ENCODE measurements at places on chromosomes 16 and 17. TPM values are rescaled to one million over a fixed set of nuclear protein-coding genes. Genes with fewer than 3 reads are reported as not detected.

KRTAP1-1 gene
- not detected for total RNA-seq

NAGS gene
- total RNA-seq, result 2.2 TPM

DPEP2NB gene
- total RNA-seq, result not detected

NXN gene
- 33.1 TPM for total RNA-seq

RNF112 gene
- total RNA-seq, result 0.34 TPM

GRIN2A gene
- total RNA-seq, result 0.32 TPM

TNS4 gene
- total RNA-seq, result not detected

ATP2A1 gene
- 0.16 TPM for total RNA-seq

HEATR9 gene
- total RNA-seq, result not detected

RAC3 gene
- 5.4 TPM for total RNA-seq

MRTFB gene
- total RNA-seq, result 4.3 TPM

NDE1 gene
- total RNA-seq, result 17.0 TPM

TLCD3B gene
- total RNA-seq, result not detected

KRTAP3-1 gene
- total RNA-seq, result not detected

KRT13 gene
- total RNA-seq, result 0.17 TPM

GAS2L2 gene
- not detected for total RNA-seq

ITGB3 gene
- 4.7 TPM for total RNA-seq

PRR29 gene
- total RNA-seq, result 0.52 TPM

BOLA2 gene
- total RNA-seq, result 24.4 TPM

MYH11 gene
- under 0.01 TPM for total RNA-seq

TNFRSF17 gene
- not detected for total RNA-seq

CCDC47 gene
- 59.6 TPM for total RNA-seq

SOX8 gene
- 0.16 TPM for total RNA-seq
